OCI-LY7 (cell line): ENCODE measurements at places on chromosomes 13 and 19. TPM values are rescaled to one million over a fixed set of nuclear protein-coding genes. Genes with fewer than 3 reads are reported as not detected.

Gene SETDB2
- 41.3 and 41.7 TPM in 2 replicates for total RNA-seq

- DNase-seq: no peak
Measured at GRCh38 chr13:79231887-79232286, 174.2 kb downstream of the RBM26 start.

- no peak for DNase-seq
Measured at GRCh38 chr13:33544308-33544707, 258.8 kb upstream of the STARD13 start.

DNA sequence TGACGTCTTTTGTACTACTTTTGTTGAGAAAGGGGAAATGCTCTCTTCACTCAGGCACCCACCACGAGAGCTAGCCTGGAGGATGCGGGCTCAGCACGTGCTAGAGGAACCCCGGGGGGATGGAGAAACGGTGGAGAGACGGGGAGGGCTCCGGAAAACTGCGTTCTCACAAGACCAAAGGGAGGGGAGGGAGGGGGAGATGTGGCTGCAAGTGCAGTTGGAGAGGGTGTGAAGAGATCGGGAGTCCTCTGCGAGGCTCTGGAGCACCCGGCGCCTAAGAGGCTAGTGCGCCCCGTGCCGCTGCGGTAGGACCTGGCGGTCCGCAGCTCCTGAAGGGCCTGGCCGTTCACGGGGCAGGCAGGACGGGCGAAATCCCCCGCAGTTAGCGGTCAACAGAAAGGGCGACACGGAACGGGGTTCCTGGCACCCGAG is 43.4 kb upstream of the XPO4 start:
- no peak for DNase-seq

GRCh38 chr13:70253411-70253810 is 145.2 kb upstream of the KLHL1 start:
- no peak for DNase-seq

DNA sequence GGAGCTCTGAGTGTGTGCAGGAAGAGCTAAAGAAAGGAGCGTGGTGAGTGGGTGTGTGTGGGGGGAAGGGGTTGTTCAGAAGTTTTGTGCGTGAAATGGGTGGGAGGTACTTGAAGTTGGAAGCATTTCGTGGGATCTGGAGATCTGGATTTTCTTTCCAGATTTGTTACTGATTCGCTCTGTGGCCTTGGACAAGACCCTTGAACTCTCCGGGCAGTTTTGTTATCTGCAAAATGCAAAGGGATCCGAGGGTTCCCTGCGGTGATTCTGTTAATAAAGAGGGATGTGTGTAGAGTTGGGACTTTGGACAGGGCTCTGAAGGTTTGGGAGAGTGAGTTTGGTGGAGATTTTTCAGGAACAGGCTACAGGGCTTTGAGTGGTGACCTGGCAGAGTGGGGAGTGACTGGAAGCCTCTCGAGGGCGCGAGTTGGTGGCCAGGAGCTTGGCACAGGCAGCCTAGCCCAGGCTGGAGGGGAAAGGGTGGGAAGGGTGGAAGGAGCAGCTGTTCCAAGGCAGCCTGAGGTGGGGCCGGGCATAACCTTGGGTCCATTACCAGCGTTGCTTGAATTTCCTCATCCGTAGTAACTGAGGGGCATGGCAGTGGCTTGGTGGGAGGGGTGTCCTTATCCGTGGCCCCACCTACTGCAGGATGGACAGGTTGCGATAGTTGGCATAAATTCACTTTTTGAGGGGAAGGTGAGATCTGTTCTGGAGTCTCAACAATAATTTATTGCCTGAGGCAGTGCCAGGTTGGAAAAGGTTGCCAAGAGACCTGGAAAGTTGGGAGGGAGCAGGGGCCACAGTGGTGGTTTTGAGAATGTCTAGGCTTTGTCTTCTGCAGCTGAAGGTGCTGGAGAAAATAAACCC is 2.1 kb downstream of the ACTN4 start:
- no peak for DNase-seq

GRCh38 chr13:73334445-73334844 is 275.6 kb downstream of the KLF5 start:
- DNase-seq: no peak

DNA sequence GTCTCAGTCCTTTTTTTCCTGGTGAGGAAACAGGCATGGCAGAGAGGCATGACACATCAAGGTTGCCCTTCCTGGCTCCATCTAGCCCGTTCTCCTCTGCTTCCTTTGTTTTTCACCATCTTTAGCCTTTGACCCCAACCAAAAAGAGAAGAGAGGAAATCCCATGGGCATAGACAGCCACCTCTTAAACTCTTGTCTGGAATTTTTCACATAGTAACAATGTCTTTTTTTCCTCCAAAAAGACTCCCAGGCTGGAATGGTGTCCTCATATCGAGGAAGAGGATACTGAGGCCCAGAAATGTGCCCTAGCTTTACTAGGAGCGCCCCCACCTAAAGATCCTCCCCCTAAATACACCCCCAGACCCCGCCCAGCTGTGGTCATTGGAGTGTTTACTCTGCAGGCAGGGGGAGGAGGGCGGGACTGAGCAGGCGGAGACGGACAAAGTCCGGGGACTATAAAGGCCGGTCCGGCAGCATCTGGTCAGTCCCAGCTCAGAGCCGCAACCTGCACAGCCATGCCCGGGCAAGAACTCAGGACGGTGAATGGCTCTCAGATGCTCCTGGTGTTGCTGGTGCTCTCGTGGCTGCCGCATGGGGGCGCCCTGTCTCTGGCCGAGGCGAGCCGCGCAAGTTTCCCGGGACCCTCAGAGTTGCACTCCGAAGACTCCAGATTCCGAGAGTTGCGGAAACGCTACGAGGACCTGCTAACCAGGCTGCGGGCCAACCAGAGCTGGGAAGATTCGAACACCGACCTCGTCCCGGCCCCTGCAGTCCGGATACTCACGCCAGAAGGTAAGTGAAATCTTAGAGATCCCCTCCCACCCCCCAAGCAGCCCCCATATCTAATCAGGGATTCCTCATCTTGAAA is at the start of gene GDF15:
Gene GDF15, plus strand, starts transcription at position 484 of the 868 bp plus-strand sequence. Its CDS starts 32 bp downstream, at position 516.
- DNase-seq: peak; percentile 42
